ENCODE measurements at places on chromosomes 4 and X.
A peak's percentile ranks its signal among the peaks of the same experiment; 100 is the strongest.

DNA sequence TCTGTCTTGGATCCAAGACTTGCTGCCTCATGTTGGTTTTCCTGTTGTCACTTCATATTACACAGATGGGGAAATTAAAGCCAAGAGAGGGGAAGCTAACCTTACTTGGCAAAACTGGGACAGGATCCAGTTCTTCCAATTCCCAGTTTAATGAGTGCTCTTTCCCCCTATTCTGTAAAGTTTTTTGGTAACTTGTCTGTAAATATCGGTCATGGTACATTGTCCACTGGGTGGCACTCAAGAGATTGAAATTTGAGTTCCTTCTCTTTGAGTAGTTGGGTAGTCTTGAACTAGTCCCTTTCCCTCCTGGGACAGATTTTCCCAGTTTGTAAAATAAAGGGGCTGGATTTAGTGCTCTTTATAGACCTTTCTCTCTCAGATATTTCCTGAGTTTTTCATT lies 12.4 kb upstream of the EOLA2 start:
- DNase-seq: no peak

GRCh38 chr4:53854991-53855568 lies 209.3 kb downstream of the CHIC2 start:
- DNase-seq: no peak

GRCh38 chrX:39156051-39156450 lies 354.8 kb downstream of the MID1IP1 start:
- no peak for DNase-seq

DNA sequence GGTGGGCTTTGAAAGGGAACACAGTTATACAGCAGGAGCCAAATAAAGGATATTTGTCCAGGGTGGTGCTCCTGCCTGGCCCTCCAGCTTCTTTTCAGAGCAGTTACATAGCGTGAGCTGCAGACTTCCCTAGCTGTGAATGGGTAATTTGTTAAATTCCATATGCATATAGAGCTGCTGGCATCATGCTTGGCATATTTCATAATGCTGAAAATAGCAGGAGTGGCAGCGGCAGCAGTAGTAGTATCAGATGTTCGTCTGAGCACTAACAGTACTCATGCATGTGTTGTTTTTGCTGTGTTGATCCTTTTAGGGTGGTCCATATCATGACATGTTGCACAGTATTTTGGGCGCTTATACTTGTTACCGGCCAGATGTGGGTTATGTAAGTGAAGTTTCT lies 33.6 kb upstream of the TADA2B start:
- DNase-seq: no peak

DNA sequence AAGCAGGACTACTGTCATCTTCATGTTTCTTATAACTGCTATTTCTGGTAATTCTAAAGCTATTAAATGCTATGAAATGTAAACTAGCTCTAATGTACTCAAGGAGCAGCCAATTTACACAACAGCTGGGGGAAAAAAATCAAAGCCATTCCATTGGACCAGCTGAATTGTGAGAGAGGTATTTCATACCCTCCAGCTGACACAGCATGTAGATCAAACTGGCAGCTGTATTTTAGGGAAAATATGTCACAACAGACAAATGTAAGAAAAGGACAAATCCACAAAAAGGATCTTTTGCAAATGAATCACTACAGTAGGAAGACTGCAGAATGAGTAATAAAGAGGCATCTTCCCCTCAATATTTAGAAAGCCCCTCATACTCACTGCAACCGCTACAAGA lies 65.2 kb upstream of the FAM47B start:
- no peak for DNase-seq

DNA sequence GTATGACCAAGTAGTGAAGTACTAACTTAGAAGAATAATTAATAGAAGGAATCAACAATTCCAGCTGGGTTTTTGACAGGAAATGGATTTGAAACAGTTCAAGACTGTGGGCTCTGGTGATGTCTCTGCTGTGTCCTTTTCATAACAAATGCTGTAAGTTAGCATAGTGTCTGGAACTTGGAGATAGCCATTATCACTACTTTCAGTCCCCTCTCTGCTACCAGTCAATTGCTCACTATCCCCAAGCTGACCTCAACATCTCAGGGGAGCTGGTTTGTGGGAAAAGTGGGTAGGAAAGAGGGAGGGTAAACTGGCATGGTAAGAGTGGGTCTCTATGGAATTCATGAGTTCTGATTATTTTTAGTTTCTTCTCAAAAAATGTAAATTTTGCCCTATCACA lies 231.4 kb upstream of the MID1 start:
- no peak for DNase-seq

- DNase-seq: no peak
Measured at GRCh38 chr4:31349907-31350306, 629.7 kb downstream of the PCDH7 start.

DNA sequence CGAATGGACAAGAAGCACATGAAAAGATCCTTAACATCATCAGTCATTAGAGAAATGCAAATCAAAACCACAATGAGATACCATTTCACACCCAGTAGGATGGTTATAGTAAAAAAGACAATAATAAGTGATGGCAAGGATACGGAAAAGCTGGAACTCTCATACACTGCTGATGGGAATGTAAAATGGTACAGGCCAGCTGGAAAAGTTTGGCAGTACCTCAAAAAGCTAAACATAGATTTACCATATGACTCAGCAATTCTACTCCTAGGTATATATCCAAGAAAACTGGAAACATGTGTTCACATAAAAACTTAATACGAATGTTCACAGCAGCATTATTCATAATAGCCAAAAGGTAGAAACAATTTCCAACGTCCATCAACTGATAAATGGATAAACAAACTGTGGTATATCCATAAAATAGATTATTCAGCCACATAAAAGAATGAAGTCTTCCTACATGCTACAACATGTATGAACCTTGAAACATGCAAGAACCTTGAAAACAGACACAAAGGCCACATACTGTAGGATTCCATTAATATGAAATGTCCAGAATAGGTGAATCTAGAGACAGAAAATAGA lies 11.9 kb downstream of the RPS6KA3 start:
- DNase-seq: no peak

DNA sequence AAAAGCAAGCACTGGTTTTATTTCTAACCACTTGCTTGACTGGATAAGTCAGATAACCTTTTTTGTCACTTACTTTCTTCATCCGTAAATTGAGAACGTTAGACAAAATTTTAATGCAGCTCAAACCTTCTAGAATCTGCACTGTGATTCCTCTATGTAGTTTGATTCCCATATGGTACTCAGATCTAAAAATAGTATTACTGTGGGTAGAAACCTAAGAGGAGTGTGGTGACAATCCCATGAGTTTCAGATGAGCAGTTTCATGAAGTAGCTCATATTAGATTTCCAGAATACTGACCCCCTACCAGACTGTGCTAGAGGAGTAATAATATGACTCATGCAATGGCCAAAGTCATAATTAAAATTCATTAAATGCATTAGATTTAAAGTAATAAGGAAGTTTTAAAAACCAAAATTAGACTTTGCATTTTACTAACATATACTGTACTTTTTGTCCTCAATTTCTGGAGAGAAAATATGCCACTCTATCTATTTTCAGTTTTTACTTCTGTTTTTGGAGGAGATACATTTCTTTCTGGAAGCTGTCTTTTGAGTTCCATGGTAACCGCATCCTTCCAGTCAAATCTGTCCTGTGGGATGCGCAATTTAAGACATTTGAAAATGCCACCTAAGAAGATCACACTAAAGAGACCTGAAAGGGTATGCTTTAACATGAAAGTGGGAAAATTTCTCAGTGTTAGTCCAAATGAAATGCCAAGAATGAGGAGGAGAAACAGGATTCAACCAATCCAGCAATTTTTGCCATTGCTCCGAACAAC lies 64.1 kb upstream of the GPM6A start:
- DNase-seq: no peak

GRCh38 chrX:148133105-148133725 lies 152.1 kb downstream of the FMR1NB start:
- no peak for DNase-seq

DNA sequence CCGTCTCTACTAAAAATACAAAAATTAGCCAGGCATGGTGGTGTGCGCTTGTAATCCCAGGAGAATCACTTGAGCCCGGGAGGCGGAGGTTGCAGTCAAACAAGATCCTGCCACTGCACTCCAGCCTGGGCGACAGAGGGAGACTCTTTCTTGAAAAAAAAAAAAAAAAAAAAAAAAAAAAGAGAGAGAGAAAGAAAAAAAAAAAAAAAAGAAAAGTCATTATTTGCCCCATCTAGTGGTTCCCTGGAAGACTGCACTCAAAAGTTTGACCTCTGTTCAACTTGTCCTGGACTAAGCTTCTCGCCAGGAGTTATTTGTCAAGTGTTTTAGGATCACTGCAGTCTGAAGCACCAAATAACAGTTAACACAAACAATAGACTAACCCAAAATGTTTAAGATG lies 45.3 kb upstream of the KCTD8 start:
- DNase-seq: peak; percentile 40

DNA sequence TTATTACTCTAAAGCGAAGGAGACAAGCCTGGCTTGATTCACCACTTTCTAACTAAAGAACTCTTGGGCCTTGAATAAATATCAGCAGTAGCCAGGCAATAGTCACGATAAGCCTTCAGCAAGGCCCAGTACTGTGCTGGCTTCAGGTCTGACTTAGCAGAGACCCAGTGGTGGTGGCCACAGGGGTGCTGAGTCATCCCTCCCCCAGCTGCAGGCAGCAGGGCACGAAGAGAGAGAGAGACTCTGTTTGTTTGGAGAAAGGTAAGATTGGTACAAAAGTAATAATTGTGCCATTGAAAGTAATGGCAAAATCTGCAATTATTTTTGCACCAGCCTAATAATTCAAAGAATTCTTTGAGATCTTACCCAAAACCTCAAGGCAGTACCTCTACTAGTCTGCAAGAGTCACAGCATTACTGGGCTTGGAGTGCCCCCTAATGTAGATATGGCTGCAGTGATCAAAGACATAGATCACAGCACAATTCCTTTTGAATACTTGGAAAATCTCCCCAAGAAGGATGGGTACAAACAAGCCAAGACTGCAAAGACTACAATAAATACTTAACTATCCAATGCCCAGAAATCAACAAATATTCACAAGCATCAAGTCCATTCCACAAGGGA lies 159.5 kb upstream of the USP38 start:
- DNase-seq: peak; percentile 48

GRCh38 chr4:24689212-24689611 lies 104.9 kb upstream of the DHX15 start:
- DNase-seq: no peak

- peak; percentile 81 for DNase-seq
Measured at GRCh38 chrX:132488819-132489577, at the start of gene MBNL3. Gene MBNL3 (minus strand): TSS chrX:132489038. CDS start chrX:132439611, 49,427 bp downstream.

DNA sequence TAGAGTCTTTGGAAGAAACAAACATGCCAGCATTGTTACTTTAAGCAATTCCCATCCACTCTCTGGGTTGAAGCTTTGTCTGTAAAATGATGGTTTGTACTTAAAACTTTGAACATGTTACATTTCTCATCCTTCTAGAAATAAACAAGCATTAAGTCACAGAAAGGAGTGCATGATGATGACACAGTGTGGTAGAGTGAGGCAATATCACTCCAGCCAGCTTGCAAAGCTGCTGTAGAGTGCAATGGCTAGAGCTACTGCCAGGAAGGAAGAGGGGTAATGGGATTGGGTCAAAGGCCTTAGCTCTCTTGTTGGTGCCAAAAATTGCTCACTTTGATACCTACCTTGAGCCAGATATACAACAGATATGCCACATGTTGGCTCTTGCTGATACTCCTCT lies 12.3 kb upstream of the ENOX2 start:
- no peak for DNase-seq

DNA sequence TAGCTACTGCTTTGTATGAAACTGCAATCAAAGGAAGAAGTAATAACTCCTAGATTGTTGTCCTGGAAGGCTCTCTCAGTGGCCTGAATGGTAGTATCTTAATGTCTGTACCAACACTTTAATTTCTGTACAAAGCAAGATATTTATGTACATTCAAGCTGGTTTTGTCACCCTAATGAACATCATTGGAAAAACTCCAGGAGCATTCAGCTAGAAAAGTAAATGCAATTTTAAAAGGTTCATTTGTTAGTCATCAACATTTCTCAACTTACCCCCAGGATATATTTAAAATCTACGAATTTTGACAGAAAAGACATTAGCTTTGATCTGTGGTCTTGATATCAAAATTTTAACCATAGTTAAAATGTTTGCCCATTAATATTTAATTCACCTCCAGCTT lies 80.0 kb upstream of the FGF13 start:
- DNase-seq: no peak

DNA sequence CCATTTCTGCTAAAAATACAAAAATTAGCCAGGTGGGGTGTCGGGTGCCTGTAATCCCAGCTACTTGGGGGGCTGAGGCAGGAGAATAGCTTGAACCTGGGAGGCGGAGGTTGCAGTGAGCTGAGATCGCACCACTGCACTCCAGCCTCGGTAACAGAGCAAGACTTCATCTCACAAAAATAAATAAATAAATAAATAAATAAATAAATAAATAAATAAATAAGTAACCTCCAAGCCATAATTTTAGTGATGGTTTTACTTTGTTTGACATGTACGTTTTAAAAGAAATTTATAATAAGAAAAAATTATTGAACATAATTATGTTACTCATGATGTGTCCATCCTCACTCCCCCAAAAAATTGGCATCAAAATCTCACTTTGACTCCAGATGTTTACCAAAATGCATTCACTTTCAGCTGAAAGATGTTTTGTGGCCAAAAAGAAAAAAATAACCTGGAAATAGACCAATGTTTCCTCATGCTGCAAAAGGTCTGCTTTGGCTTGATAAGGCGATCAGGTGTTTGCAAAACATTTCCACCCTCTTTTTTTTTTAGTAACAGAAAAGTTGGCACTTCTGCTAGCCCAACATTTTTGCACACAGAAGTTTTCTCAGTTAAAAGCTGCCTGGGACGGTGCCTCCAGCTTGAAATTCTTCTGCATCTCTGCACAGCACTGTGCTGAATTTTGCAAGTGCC lies 42.2 kb upstream of the DHRSX start:
- DNase-seq: no peak

DNA sequence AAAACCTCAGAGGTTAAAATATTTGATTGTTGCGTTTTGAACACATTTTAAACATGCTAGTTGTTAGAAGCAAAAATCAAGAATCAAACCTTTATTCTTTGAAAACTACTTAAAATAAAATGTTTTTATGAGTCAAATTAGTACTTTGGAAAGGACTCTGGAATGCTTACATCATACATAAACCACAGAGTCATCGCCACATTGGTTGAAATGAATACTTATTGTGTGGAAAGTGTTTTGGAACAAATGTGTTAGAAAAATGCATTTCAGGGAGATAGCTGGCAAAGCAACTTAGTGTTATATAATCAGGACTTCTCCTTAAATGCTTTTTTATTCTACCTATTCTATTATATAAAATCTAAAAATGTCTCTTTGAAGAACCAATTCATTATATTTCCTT lies 49.4 kb upstream of the CAMK2D start:
- DNase-seq: no peak

DNA sequence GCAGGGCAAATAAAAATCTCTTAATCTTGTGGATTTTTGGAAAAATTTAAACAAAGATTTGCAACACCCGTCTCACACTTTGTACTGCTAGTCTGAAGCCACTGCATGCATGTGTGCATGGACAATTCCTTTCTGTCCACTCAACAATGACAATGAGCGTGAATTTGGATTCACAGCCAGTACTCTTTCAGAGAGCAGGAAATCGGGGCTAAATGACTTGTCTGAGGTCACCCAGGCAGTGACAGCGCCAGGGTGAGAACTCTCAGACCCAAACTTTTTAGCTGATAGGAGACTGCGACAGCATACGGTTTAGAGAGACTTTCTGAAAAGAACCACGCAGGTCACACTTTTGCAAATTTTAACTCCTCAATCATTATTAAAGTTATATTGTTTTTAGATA lies 90.9 kb downstream of the ZNF827 start:
- no peak for DNase-seq
